Activated T-cell treated with anti-CD3 and anti-CD28 coated beads for 4 hours (primary cell): ENCODE measurements at places on chromosomes 2 and 18.

DNA sequence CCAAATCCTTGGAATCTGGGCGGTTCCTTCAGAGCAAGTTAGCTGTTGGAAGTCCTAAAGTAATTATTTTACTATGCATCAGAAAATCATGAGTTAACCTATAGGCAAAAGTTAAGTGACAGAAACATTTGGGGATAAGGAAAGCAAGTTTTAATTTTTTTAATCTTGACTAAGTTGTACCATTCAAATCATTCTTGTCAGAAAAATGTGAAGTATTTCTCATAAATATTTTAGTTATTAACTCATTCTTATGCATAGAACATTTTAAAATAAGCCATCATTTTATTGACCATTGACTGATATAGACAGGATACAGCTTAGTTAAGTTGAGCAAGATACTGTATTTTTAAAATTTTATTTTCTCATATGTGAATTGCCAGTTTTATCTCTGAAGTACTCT, 98.2 kb upstream of the FOSL2 start:
- DNase-seq: no peak

DNA sequence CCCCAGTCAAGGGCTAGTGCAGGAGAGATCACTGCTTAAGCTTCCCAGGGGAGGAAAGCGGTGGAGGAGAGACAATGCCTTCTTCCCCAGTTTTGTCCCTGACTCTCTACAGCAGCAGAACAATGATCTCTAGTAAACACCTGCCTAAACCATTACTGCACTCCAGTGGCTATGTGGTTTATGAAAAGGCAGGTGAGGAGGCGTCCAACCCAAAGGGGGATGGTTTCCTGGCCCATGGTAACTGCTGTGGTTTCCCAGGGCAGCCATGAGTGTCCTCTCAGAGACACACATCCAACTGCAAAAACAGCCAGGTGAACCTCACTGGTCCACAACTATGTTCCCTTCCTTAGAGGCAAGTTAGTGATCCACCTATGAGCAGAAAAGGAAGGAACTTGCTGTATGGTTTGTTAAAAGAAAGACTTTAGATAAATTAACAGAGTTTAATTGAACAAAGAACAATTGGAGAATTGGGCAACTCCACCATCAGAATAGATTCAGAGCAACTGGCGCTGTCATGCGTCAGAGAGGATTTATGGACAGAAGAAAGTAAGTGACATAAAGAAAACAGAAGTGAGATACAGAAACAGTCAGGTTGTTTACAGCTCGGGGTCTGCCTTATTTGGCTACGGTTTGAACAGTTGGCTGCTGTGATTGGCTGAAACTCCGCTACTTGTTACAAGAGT, 4.8 kb upstream of the TTC39C start:
- no peak for DNase-seq

DNA sequence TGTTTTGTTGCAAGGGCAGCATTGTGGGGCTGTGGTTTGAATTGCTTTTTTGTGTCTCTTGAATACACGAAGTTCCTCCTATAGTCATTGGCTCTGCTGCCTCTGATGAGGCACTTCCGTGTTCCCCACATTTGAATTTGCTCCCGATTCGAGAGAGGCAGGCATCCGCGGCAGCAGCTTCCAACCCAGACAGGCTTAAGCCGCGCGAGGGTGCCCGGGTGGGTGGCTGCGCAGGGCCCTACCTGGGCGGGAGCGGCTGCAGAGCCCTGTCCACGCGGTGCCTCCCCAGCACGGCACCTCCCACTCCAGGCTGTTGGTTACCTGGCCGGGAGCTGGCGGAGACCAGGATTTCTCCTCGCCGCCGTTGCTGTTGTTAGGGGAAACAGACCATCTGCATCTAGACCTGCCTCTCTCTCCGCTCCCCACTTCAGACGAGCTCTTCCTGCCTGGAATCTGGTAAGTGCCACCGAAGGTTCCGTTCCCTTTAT, 151.3 kb downstream of the NEDD4L start:
- no peak for DNase-seq

GRCh38 chr2:207321514-207321913, 155.8 kb upstream of the KLF7 start:
- DNase-seq: no peak

DNA sequence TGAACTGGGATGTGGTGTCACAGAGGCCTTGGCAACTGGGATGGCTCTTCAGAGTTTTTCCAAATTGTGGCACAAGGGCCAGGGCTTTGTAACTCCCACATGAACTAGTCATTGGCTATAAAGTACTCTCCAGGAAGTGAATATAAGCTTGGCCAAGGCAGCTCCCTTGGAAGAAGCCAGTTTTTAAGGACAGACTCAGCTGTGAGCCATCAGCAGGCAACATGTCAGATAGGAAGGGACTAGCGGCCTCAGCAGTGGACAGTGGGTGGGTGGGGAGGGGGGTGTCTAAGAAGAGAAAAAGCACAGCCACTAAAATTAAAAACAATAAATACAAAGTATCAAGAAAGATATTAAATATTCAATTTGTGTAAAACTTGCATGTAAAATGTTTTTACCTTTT, 691.1 kb upstream of the PIK3C3 start:
- no peak for DNase-seq

DNA sequence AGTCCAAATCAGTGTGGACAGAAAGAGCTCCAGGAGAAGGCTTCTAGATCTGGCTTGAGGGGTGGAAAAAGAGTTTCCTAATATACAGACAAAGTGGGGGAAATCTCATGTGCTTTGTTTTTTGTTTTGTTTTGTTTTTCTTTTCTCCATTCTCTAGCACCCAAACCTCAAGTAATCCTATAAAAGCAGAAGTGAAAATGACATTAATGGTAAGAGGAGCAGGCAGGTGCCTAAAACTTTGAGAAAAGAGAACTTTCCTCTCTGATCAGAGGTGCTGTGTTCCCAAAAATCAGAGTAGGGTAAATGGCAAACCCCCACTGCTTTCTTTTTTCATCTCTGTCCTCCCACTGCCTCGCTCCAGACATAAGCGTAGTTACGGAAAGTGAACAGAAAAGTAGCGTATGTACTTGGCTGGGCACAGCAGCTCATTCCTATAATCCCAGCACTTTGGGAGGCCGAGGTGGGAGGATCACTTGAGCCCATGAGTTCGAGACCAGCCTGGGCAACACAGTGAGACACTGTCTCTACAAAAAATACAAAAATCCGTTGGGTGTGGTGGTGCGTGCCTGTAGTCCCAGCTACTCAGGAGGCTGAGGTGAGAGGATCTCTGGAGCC, 77.8 kb downstream of the FAM161A start:
- DNase-seq: no peak

GRCh38 chr2:240287496-240288086, 147.1 kb upstream of the OTOS start:
- no peak for DNase-seq

DNA sequence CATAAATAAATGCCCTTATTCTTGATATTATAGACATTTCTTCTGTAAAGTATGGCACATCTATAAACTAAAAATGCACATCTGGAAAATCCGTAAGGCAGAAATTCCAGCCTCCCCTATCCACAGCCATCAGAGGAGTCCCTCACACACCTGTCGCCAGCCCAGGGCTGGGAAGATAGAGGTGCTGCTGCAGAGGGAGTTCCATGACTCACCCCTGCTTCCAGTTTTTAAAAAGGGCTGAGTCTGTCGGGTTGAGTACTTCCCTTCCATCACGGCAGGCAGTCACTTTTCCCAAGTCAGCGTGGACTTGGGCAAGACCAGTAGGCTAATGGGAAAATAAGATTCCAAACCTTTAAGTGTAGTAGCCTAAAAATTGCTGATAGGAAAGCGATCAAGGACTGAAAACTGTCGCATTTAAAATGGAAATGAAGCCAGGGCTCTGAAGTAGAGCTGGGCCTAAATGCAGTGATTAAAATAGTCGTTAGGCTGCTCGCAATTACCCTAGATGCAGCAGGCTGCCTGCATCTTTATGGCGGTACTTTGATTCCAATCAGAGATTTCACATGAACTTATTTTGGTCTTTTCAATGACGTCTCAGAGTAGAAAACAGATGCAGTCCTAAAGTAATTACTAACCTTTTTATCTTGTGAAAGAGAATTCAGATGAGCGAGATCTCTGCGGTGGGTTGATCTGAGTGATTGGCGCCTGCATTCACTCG, 280.5 kb downstream of the AGAP1 start:
- no peak for DNase-seq

DNA sequence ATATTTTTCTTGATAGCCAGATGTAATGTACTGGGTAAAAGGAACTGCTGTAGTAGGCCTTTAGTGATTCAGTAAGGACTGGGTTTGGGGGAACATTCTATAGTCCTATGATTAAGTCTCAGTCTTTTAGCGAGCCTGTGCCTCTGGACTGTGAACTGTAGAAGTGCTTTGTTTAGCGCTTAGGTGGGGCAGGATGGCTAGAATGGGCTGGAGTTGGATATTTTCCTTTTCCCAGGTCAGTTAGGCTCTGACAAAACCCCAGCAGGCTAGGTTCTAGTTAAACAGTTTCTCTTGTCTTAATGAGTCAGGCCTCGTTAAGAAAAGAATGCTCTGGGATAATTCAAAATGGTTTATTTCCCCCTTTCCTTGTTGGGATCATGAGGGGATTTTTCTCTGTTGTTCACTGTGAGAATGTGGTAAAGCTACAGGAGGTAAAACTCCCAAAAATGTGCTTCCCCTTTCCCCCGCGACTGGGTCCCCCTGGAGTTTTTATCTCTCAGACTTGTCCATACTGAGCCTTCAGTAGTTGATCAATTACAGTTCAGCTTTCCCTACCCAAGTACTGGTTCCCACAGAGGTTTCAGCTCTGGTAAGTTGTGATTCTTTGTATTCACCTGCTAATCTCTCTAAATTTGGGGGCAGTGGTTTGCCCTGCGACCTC, 31.5 kb downstream of the EHBP1 start:
- DNase-seq: no peak
